ENCODE measurements at places on chromosomes 11 and 22.
A peak's percentile ranks its signal among the peaks of the same experiment; 100 is the strongest.

DNA sequence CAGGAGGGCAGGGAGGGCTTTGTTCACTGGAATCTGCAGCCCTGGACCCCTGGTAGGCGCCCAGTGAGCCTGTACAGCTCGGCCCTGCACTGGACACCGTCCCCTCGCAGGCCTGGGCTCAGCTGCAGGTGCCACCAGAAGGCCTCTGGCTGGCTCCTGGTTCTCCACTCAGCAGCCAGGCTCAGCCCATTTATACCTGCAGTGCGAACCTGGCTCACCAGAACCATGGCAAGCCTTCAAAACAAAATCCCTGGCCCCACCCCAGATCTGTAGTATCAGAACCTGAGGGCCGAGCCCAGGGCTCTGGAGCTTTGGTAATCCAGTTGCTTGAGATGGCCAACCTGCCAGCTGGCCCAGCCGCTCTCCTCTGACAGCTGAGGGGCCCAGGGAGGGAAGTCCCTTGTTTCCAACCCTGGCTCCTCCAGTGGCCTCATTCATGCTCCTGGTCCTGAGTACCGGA is 870 bp upstream of the FREY1 start:
- DNase-seq = no peak

- DNase-seq = no peak
Observed at GRCh38 chr22:35910003-35910769, 118.4 kb downstream of the RBFOX2 start.

- no peak for DNase-seq
Observed at GRCh38 chr11:45698777-45699497, 33.5 kb upstream of the CHST1 start.

DNA sequence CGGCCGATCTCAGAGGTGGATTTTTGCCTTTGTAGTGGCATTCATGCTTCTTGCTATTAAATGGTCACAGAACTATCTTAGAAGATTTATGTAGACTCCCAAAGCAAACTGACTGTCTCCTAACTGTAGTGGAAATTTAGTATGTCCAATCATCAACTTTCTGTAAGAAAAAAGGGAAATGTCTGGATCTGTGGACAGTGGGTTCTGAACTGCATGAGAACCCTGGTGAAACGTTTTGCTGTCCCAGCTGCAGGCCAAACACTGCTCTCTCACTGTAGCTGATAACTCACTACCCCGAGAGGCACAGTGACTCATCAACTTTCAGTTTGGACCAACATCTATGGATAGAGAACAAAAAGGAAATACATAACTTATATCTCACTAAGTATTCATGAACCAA is 387.1 kb downstream of the SOX6 start:
- no peak for DNase-seq

GRCh38 chr11:75229466-75229865 is 11.1 kb upstream of the TPBGL start:
- DNase-seq = peak; percentile 80

GRCh38 chr11:133833898-133834681 is 11.2 kb downstream of the SPATA19 start:
- DNase-seq = no peak

- no peak for DNase-seq
Observed at GRCh38 chr11:4090258-4090657, 4.3 kb upstream of the RRM1 start.

GRCh38 chr11:33412241-33412640 is 155.1 kb downstream of the HIPK3 start:
- no peak for DNase-seq

GRCh38 chr11:43697679-43698078 is 17.1 kb downstream of the HSD17B12 start:
- DNase-seq = no peak

GRCh38 chr11:61814247-61814957 is 2.4 kb downstream of the FADS1 start:
- no peak for DNase-seq

DNA sequence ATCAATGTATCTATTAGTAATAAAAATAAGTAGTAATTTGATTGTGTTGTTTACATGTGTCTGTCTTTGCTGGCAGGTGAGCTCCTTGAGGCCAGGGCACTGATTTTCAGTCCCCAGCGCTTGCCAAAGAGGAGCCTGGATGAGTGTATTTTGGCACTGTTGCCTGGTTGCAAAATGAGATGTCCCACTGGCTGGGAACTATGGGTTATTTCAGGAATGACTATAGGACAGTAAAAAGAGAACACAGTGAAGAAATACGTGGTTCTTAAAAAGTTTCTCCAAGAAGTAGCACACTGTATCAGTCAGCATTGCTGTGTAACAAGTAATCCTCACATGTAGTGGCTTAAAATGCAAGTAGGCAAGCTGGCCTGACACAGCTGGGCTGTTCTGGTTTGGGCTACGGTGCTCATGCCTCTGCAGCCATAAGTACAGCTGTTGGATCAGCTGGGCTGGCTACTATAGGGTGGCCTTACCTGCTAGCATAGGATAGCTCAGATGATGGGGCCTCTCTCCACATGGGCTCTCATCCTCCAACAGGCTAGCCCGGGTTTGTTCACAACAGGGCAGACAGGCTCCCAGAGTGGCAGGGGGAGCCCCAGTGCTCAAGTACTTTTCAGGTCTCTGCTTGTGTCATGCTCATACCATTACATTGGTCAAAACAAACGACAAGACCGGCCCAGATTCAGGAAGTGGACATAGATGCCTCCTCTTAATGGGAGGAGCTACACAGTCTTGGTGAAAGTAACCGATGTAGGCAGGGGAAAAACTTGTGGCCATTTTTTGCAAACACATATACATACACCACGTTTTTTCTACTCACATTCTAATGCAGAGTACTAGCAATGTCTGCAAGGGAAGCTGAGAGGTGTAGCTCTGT is 399.1 kb downstream of the LARGE1 start:
- no peak for DNase-seq

DNA sequence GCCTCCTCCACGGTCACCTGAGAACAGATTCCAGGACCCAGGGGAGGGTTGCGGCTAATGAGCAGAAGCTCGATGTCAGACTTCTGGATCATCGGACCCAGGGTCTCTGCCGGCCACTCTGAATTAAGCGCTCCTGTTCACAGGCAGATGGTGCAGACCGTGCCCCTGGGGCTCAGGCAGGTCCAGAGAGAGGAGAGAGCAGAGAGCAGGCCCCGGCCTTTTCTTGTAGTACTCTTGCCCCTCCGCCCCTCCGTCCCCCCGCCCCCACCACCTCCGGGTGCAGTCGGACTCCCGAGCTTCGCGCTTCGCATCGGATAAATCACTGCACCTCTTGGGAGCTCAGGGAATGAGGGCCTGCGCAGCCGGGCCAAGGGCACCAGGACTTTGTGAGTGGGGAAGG is 50.3 kb downstream of the RPS6KA4 start:
- no peak for DNase-seq

DNA sequence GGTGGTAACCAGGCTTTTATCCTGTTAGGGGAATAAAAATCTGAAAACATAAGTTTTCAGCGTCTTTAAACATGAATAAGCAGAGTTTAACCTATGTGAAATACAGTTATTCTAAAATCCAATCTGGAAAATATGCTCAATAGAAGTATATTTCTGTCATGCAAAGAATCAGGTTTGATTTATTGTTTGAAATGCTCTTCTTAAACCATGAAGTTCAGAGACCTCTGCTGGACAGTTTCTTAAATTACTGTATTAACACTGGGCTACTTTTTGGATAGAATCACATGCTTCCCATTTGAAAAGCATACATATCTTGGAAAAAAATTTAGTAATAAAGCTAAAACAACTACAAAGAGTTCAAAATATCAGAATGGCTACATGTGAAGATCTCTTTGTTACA is 25.4 kb downstream of the APIP start:
- DNase-seq = peak; percentile 46

- no peak for DNase-seq
Observed at GRCh38 chr11:37370817-37371216, 772.8 kb upstream of the RAG2 start.

- DNase-seq = no peak
Observed at GRCh38 chr22:19862619-19863246, 8.1 kb upstream of the GNB1L start.

DNA sequence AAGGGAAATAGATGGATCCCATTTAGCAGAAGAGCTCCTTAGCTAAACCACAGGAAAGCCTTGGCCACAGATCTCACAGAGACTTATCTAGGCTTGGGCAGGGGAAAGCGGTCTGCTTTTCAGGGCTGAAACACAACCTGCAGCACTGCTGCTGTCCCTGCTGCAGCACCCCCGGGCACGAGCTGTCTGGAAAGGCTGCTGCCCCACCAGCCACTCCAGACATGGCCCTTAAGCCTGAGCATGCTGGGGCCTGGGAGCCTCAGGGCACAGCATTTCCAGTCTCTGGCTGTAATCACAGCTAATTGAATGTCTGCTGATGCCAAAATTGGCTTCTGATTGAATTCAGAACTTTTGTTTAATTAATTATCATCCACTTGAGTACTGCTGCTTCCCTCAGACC is 115.0 kb downstream of the TMPRSS5 start:
- no peak for DNase-seq

All from NCI-H446 treated with DMSO at 0.1 percent for 48 hours (cell line).